Left lobe of liver (tissue), 2 donors: ENCODE measurements at places on chromosomes 7 and 10. TPM values are rescaled to one million over a fixed set of nuclear protein-coding genes. Genes with fewer than 3 reads are reported as not detected.

- DNase-seq, result no peak
Observed at GRCh38 chr10:48700493-48700892, 15.8 kb downstream of the WDFY4 start.

IFIT3 gene
- total RNA-seq, result 8.7 TPM

DNA sequence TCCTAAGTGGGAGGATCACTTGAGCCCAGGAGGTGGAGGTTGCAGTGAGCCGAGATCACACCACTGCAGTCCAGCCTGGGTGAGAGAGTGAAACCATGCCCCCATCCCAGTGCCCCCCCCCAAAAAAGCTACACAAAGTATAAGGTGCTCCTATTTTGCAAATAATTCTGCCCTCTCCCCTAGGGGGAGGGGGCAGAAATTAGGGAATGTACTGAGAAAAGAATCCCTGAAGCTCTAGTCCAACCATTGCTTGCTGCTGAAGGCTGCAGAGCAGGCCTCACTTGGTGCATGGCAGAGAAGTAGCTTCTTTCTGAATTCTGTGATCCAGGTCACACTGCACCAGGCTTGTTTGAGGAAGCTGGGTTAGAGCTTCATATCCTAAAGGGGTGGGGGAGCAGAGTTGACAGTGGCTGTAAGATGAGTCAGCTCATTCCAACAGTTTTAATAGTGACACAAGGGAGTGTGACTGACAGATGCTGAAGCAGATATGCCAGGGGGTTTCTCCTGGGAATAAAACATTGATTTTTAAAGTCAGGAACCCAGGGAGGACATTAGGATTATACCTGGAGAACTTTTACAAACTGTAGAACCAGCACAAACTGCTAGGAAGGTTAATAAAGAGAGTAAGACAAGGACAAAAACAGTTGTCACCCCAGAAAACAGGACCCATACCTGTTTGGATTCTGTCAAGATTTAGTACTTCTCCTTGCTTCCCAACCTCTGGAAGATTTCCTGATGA is 32.8 kb upstream of the STRIP2 start:
- DNase-seq, result no peak

- DNase-seq, result no peak
Observed at GRCh38 chr7:6398943-6399342, 48.8 kb downstream of the DAGLB start.

TMEM176A gene
- total RNA-seq, result 449 TPM

DNA sequence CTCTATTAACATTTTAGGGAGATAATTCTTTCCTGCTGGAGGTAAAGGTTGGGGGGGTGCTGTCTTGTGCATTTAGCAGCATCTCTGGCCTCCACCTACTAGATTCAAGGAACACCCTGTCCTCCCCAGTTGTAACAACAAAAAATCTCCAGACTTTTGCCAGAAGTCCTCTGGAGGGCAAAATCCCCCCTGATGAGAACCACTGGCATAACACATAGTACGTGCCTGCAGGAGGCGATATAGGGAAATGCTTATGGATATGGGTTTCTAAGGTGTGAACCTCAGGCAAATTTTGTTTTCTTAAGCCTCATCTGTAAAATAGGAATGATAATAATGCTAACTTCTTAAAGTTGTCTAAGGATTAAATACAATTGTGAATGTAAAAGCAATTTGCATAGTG is 2.9 kb upstream of the OSBPL3 start:
- no peak for DNase-seq

- DNase-seq, result no peak
Observed at GRCh38 chr7:1646391-1646790, 23.7 kb upstream of the ELFN1 start.

ANKRD26 gene
- total RNA-seq, result 3.5 TPM

MCMBP gene
- 16.5 TPM for total RNA-seq

TMEM72 gene
- total RNA-seq, result not detected

ZNF33B gene
- 17.3 TPM for total RNA-seq

- DNase-seq, result no peak
Observed at GRCh38 chr7:77433901-77434300, 17.8 kb upstream of the GSAP start.

- DNase-seq, result no peak
Observed at GRCh38 chr7:3893151-3893788, 592.2 kb downstream of the SDK1 start.

DNA sequence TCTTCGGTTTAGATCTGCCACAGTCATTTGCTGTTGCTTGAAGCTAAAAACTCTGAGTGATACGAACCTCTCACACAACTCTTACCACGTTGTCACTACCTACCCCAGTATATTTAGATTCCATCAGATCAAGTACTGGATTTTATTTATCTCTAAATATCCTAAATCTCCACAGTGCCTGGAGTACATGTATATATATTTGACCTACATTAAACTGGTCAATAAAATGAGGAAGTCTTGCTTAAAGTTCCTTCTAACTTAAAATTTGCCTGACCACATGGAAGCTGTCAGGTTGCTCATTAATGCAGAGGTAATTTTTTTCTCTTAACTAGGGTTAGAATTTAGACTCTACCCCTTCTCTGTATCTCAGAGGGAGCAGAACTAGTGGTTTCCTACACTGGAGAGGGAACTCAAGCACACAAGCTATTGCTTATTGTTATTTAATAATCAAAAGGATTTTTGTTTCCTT is 3.1 kb upstream of the MACC1 start:
- DNase-seq, result no peak

NEUROG3 gene
- total RNA-seq, result not detected

CD36 gene
- total RNA-seq, result 16.3 TPM

GRCh38 chr10:132183046-132183445 is 3.7 kb upstream of the DPYSL4 start:
- DNase-seq, result peak; percentile 94

PNLIPRP3 gene
- not detected for total RNA-seq
